H9 (cell line): ENCODE measurements at places on chromosomes 7 and 10. TPM values are rescaled to one million over a fixed set of nuclear protein-coding genes. Genes with fewer than 3 reads are reported as not detected.

Gene KEL
- total RNA-seq, result 0.72 and 1.5 TPM in 2 replicates

Gene ITPRIP
- 22.2 and 22.5 TPM in 2 replicates for total RNA-seq

GRCh38 chr10:6022660-6023059 lies 39.5 kb downstream of the IL2RA start:
- no peaks in the 10 kb centered on the region for H3K4me1 ChIP-seq
- H3K27ac ChIP-seq, result no peak overlapping the region
- H3K27me3 ChIP-seq, result no peaks in the 10 kb centered on the region
- no peak for DNase-seq

GRCh38 chr10:119818889-119819270 lies 53.8 kb downstream of the MCMBP start:
- peak; percentile 47 for DNase-seq
- H3K27ac ChIP-seq, result peak overlapping the region; percentile 15
- H3K4me3 ChIP-seq, result peak overlapping the region; percentile 82
- no peaks in the 10 kb centered on the region for H3K4me1 ChIP-seq
- peaks cover 4% of the 10 kb centered on the region for H3K36me3 ChIP-seq
- H3K27me3 ChIP-seq, result no peaks in the 10 kb centered on the region

- H3K27ac ChIP-seq, result no peak overlapping the region
- peaks cover 4% of the 10 kb centered on the region; the same call in 1 of the 2 replicates for H3K4me1 ChIP-seq
- H3K4me3 ChIP-seq, result peak overlapping the region; percentile 91
- no peaks in the 10 kb centered on the region for H3K27me3 ChIP-seq
- no peak for DNase-seq
Observed at GRCh38 chr7:44580945-44581878, 819 bp downstream of the TMED4 start.

Gene LIPF
- not detected in 2 replicates for total RNA-seq

DNA sequence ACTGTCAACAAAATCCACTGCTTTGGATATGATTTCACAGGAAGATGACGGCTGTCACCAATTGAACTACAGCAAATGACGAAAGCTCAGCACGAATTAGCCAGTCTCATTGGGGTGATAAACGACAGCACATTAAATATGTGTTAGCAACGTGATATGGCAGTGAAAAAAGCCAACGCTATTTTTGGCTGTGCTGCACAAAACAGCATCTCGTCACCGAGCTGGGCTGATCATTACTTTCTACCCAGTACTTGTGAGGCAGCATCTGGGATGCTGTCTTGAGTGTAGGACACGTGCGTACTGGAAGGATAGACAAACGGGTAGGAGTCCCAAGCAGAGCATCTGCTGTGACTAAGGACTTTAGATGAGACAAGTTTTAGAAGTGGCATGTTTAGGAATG lies 138.3 kb downstream of the EXOC4 start:
- H3K4me3 ChIP-seq, result no peak overlapping the region
- DNase-seq, result no peak
- H3K36me3 ChIP-seq, result peaks cover 13% of the 10 kb centered on the region
- peaks cover 2% of the 10 kb centered on the region; the same call in 1 of the 2 replicates for H3K4me1 ChIP-seq
- no peaks in the 10 kb centered on the region for H3K27me3 ChIP-seq

DNA sequence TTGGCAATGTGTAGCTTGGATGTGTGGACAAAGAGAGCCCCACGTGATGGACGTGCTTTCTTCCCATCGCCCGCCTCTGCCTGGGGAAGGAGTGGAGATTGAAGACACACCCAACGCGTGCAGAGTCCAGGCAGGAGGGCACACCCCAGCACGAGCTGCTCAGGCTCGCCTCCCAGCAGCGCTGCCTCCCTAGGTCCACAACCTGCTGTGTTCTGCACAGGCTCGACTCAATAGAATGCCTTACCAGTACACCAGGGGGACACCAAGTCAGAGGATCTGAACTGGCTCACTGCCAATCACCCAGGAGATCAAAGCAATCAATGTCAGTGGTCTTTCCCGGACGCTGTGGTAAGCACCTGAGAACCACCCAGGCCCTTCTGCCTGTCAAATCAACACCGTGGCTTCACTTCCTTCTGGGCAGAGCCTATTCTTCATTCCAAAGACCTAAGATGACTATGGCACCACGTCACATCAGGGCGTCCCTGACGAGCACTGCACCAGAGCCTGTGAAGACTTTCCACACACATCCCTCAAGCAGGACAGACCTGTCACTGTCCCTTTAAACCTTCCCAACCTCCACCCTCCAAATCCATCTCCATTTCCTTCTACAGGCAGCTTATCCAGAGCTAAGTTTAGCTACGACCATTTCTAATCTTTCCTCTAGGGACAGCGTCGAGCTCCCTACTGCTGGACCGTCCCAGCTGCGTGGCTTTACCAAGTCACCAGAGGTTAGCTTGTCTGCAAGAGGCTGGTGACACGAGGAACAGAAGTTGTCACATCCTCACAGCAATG lies 72.3 kb downstream of the AMZ1 start:
- peak; percentile 67 for DNase-seq
- peaks cover 27% of the 10 kb centered on the region for H3K36me3 ChIP-seq
- 0 out of 2 replicates have a peak, but pooled peaks cover 2% of the 10 kb centered on the region for H3K4me1 ChIP-seq
- peak overlapping the region; percentile 18; the same call in 2 of the 3 replicates for H3K4me3 ChIP-seq
- no peaks in the 10 kb centered on the region for H3K27me3 ChIP-seq
